ENCODE measurements at places on chromosomes 13 and 19.

DNA sequence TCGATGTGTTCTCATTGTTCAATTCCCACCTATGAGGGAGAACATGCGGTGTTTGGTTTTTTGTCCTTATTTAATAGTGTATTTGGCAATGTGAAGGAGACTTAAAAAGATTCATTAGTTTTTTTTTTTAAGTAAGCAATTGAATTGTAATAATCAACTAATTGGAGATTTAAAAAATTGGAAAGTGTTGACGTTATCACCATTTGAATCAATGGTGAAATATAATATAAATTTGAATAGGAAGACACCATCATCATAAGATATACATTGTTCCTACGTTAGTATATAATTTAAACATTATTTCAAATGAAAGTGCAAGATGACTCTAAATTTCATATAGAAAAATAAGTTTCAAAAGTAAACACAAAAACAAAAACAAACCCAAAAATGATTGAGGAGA is 2858.1 kb upstream of the PCDH20 start:
- H3K27me3 ChIP-seq: no peaks in the 10 kb centered on the region
- no peak overlapping the region for H3K4me3 ChIP-seq
- no peak for DNase-seq

DNA sequence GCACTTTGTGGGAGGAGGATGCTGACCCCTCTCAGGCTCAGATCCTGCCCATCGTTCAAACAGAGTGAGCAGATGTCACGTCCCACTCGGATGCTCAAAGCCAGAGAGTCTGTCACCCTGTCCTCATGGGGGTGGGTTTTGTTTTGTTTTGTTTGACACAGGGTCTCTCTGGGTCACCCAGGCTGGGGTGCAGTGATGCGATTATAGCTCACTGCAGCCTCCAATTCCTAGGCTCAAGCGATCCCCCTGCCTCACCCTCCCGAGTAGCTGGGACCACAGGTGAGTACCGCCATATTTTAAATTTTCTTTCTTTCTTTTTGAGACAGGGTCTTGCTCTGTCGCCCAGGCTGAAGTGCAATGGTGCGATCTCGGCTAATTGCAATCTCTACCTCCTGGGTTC is 4.0 kb downstream of the ADGRE2 start:
- no peak for DNase-seq
- no peak overlapping the region for H3K27ac ChIP-seq
- no peak overlapping the region for H3K4me3 ChIP-seq
- no peaks in the 10 kb centered on the region for H3K36me3 ChIP-seq

GRCh38 chr19:3080286-3080685 is 13.9 kb upstream of the GNA11 start:
- no peak overlapping the region for H3K27ac ChIP-seq
- no peak overlapping the region for H3K4me3 ChIP-seq
- DNase-seq: no peak
- no peaks in the 10 kb centered on the region for H3K36me3 ChIP-seq

DNA sequence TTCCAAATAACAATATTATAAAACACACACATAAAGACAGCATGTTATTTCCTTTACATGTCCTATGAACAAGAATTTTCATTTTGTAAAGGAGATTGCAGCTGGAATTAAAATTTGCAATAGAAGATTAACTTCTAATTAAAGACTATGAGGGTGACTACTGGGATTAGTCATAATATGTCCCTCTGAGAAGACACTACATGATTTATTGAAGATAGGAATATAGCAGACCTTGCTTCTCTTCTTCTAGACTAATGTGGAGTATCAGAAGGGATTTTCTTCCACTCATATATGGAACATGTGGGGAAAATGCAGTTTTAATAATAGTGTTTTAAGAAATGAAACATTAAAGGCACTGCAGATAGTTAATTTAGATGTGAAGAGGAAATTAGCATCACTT is 177.8 kb downstream of the NALCN start:
- no peak for DNase-seq
- H3K36me3 ChIP-seq: no peaks in the 10 kb centered on the region
- H3K27me3 ChIP-seq: no peaks in the 10 kb centered on the region
- no peak overlapping the region for H3K4me3 ChIP-seq

DNA sequence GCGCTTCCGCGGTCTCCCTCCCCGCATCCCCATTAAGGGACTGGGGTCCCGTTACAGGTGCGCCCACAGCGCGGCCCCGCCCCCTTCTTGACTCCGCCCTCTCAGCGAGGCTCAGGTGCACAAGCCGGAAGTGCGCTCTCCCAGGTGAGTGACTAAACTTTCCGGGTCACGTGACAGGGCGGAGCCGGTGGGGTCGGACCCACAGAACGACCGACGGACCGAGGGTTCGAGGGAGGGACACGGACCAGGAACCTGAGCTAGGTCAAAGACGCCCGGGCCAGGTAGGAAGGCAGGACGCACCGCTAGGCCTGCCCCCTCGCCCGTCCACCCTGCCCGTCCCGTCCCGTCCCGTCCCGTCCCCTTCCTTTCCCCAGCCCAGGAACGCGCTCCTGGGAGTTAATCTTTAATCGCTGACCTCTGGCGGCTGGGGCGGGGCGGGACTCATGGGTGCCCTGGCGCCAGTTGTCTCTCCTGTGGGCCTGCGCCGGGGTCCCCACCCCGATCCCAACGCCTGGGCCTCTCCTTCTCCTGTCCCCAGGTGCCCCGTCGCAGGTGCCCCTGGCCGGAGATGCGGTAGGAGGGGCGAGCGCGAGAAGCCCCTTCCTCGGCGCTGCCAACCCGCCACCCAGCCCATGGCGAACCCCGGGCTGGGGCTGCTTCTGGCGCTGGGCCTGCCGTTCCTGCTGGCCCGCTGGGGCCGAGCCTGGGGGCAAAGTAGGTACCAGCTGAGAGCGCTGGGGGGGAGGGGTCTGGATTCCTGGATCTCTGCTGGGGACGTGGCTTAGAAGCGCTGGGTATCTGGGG is at the start of gene CRB3:
Gene CRB3 (plus strand): TSS at position 202 of the 804 bp plus-strand sequence. CDS start 431 bp downstream, at position 633.
- peaks cover 5% of the 10 kb centered on the region for H3K4me1 ChIP-seq
- peak within 1 kb of the TSS; percentile 35 for H3K4me3 ChIP-seq
- H3K27ac ChIP-seq: peak within 1 kb of the TSS; percentile 20
- DNase-seq: no peak
- no peaks in the 10 kb centered on the region for H3K27me3 ChIP-seq

DNA sequence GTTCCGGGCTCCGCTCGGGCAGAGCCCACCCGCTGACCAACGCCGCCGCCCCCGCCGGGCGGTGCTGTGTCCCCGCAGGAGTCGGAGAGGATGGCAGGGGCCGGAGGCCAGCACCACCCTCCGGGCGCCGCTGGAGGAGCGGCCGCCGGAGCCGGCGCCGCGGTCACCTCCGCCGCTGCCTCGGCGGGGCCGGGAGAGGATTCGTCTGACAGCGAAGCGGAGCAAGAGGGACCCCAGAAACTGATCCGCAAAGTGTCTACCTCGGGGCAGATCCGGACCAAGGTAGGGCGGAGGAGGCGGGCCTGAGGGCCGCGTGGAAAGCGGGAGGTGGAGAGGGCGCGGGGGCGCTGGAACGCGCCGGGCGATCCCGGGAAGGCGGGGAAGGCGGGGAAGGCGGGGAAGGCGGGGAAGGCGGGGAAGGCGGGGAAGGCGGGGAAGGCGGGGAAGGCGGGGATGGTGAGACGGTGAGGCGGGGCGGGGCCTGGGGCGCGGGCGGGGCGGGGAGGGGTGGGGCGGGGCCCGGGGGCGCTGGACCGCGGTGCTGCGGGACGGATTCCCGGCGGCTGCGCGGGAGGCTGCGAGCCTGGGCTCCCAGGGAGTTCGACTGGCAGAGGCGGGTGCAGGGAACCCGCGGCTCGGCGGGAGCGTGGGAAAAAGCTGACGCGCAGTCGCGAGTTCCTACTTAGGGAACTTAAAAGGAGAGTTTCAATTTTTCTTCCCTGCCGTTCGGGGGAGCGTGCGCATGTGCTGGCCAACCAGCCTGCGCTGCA is 421 bp downstream of the DGKH start:
- no peaks in the 10 kb centered on the region for H3K27me3 ChIP-seq
- no peaks in the 10 kb centered on the region for H3K36me3 ChIP-seq
- H3K4me3 ChIP-seq: peak overlapping the region; percentile 84
- no peak for DNase-seq

DNA sequence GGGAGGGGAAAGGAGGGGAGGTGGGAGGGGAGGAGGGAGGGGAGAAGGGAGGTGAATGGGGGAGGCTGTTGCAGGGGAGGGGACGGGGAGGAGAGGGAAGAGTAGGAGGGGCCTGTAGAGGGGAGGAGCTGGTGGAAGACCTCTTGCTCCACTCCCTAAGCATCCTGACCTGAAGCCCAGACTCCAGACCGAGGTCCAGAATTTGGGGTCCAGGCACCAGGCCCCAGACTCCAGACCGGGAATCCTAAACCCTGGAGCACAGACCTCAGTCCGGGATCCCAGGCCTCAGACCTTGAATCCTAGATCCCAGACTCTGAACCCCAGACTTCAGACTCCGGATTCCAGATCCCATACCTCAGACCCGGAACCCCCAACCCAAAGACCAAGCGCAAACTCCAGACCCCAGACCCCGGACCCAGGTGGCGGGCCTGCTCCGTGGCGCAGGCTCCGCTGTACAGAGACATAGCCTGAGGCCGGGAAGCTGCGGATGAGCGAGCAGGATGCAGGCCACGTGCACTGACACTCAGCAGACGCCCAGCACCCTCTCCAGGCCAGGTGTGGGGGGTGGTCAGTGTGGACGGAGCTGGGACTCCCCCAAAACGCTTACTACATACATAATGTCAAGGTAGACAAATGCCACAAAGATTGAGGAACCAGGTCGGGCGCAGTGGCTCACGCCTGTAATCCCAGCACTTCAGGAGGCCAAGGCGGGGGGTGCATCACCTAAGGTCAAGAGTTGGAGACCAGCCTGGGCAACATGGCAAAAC is 710 bp upstream of the BTBD2 start:
- peaks cover 29% of the 10 kb centered on the region for H3K4me1 ChIP-seq
- no peak for DNase-seq
- H3K36me3 ChIP-seq: no peaks in the 10 kb centered on the region
- no peaks in the 10 kb centered on the region for H3K27me3 ChIP-seq
- peak overlapping the region; percentile 44 for H3K4me3 ChIP-seq
- peak overlapping the region; percentile 90 for H3K27ac ChIP-seq

DNA sequence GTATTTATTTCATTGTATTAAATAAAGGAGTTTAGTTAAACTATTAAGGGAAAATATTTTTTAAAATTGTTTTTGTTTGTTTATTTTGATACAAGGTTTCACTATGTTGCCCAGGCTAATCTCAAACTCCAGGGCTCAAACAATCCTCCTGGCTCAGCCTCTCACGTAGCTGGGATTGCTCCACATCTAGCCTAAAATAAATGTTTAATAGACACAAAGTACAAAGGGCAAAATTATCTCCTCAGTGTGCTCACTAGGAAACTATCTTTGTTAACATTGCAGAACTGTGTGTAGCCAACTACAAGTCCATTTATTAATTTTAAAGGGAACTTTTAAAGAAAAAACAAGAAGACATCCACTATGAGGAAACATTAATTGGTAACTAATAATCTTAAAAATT is 207.2 kb upstream of the PCDH17 start:
- H3K4me1 ChIP-seq: no peaks in the 10 kb centered on the region
- no peaks in the 10 kb centered on the region for H3K27me3 ChIP-seq
- no peaks in the 10 kb centered on the region for H3K36me3 ChIP-seq
- no peak for DNase-seq
- H3K4me3 ChIP-seq: no peak overlapping the region

- DNase-seq: no peak
- H3K36me3 ChIP-seq: no peaks in the 10 kb centered on the region
- no peak overlapping the region for H3K4me3 ChIP-seq
- H3K4me1 ChIP-seq: peaks cover 2% of the 10 kb centered on the region
- no peaks in the 10 kb centered on the region for H3K27me3 ChIP-seq
- no peak overlapping the region for H3K27ac ChIP-seq
Observed at GRCh38 chr19:36060430-36060829, 5.7 kb downstream of the WDR62 start.

- H3K4me1 ChIP-seq: peaks cover 29% of the 10 kb centered on the region
- no peak overlapping the region for H3K27ac ChIP-seq
- H3K36me3 ChIP-seq: no peaks in the 10 kb centered on the region
- H3K27me3 ChIP-seq: no peaks in the 10 kb centered on the region
Observed at GRCh38 chr13:111270765-111271698, 49.4 kb upstream of the TEX29 start.

- no peaks in the 10 kb centered on the region for H3K27me3 ChIP-seq
- H3K4me1 ChIP-seq: peaks cover 3% of the 10 kb centered on the region
- no peak overlapping the region for H3K4me3 ChIP-seq
- no peak for DNase-seq
- H3K27ac ChIP-seq: no peak overlapping the region
Observed at GRCh38 chr19:12689581-12690216, 1.9 kb downstream of the GNG14 start.

GRCh38 chr13:45811891-45812694 is 39.5 kb downstream of the SIAH3 start:
- no peak overlapping the region for H3K27ac ChIP-seq
- H3K4me1 ChIP-seq: no peaks in the 10 kb centered on the region
- no peak for DNase-seq
- no peaks in the 10 kb centered on the region for H3K27me3 ChIP-seq

- no peak for DNase-seq
- no peaks in the 10 kb centered on the region for H3K27me3 ChIP-seq
- no peaks in the 10 kb centered on the region for H3K4me1 ChIP-seq
- H3K36me3 ChIP-seq: no peaks in the 10 kb centered on the region
Observed at GRCh38 chr13:35712907-35713761, 236.6 kb upstream of the MAB21L1 start.

- H3K4me3 ChIP-seq: no peak overlapping the region
- H3K36me3 ChIP-seq: no peaks in the 10 kb centered on the region
- no peak for DNase-seq
Observed at GRCh38 chr13:22883262-22883840, 297.4 kb upstream of the SGCG start.

DNA sequence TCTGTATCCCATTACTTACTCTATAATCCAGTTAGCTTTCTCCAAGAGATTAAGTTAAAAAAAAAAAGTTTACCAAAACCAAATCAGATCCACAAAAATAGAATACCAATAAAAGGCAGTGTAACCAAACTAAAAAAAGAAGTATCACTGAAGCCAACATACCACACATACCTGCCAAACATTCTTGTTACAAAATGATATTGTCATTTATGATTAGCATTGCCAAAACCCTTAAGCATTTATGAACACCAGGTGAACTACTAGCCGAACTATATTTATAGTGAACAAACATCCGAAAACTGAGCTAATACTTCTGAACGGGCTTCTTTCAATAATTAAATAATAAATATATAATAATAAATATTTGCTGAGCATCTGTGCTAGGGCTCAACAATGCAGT is 59.1 kb upstream of the EEF1AKMT1 start:
- no peaks in the 10 kb centered on the region for H3K27me3 ChIP-seq
- H3K4me1 ChIP-seq: peaks cover 9% of the 10 kb centered on the region
- no peak for DNase-seq
- H3K27ac ChIP-seq: no peak overlapping the region

- H3K27me3 ChIP-seq: no peaks in the 10 kb centered on the region
- DNase-seq: no peak
- no peaks in the 10 kb centered on the region for H3K36me3 ChIP-seq
- no peak overlapping the region for H3K27ac ChIP-seq
Observed at GRCh38 chr13:97586941-97587340, 153.0 kb downstream of the RAP2A start.

DNA sequence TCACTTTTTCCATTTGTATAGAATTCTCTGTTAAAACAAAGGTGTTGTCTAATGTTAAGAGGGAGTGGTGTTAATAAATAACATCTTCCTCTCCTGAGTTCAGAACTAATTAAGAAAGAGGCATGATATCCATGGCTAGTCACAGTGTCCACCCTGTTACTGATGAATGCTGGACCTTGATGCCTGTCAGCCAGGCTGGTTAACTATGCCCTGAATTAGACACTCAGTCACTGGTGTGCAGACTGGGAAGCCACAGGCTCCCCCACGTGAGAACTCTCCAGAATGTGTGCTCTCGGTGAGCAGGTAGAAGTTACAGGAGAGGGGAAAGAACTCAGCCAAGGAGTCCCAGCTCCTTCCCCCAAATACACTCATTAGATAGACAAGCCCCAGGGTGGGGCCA is 56.1 kb upstream of the RNF113B start:
- H3K36me3 ChIP-seq: no peaks in the 10 kb centered on the region
- H3K27ac ChIP-seq: no peak overlapping the region
- no peaks in the 10 kb centered on the region for H3K27me3 ChIP-seq
- H3K4me3 ChIP-seq: no peak overlapping the region
- DNase-seq: no peak

All from vagina (tissue), 2 donors.